ENCODE measurements at places on chromosomes 4 and X. TPM values are rescaled to one million over a fixed set of nuclear protein-coding genes. Genes with fewer than 3 reads are reported as not detected.
A peak's percentile ranks its signal among the peaks of the same experiment; 100 is the strongest.

DNA sequence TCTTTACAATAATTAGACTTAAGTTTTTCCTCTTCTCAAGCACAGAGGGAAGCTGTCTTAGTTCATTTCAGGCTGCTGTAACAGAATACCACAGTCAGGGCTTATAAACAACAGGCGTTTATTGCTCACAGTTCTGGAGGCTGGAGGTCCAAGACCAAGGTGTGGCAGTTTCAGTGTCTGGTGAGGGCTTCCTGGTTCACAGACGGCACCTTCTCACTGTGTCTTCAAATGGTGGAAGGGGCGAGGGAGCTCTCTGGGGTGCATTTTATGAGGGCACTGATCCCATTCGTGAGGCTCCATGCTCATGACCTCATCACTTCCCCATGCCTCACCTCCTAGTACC lies 115.7 kb upstream of the MXRA5 start:
- no peak for DNase-seq

- DNase-seq = no peak
Measured at GRCh38 chr4:105050896-105051295, 95.8 kb upstream of the TET2 start.

GRCh38 chr4:174538123-174538875 lies 16.0 kb upstream of the HPGD start:
- DNase-seq = no peak

- DNase-seq = no peak
Measured at GRCh38 chrX:132676561-132677186, 187.8 kb upstream of the MBNL3 start.

DNA sequence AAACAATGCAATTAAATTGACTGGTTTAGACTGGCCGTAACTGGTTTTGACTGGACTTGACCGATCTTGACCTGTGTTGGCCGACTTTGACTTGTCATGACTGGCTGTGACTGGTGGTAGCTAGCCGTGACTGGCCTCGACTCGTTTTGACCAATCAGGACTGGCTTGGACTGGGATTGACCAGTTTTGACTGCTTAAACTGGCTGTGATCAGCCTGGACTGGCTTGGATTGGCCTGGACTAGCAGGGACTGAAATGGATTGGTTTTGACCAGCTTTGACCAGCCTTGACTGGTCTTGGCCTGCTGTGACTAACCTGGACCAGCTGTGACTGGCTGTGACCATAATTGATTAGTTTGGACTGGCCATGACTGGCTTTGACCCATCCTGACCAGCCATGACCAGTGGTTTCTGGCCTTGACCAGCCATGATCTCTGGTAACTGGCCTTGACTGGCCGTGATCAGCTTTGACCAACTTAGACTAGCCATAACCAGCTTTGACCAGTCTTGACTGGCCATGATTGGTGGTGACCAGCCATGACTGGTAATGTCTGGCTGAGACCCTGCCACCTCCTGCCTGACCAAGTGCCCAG lies 13.1 kb downstream of the SUV39H1 start:
- no peak for DNase-seq

DNA sequence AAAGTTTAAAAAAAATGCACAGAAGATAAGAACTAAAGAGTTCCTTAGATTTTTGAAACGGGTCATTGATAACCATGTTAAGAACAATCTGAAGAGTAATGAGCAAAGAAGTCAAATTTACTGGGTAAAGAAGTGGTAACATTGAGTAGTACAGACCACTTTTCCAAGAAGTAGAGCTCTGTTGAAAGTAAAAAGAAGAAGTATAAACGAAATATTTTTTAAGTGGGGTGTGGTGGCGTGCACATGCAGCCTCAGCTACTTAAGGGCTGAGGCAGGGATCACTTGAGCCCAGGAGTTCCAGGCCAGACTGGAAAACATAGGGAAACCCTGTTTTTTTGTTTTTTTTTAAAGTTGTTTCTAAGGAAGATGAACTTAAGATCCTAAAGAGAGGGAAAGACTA lies 68.5 kb downstream of the UBA6 start:
- no peak for DNase-seq

DNA sequence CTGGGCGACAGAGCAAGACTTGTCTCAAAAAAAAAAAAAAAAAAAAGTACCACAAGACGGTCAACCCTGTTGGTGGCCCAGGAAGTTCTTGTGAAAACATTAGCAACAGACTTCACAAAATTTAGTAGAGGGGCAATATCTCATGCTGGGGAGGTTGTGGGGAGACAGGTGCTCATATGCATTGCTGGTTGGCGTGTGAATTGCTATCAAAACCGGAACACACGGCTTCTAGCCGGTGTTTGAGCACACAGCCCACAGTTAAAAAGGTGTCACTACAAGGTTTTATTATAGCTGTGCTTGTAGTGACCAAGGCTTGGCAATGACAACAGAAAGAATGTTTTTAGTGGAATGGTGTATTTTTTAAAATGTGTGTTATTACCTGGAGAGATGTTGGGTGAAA lies 41.8 kb downstream of the SMS start:
- no peak for DNase-seq

- no peak for DNase-seq
Measured at GRCh38 chr4:131566026-131566425, 1583.1 kb upstream of the PCDH10 start.

GRCh38 chr4:21811565-21811964 lies 137.0 kb downstream of the KCNIP4 start:
- DNase-seq = peak; percentile 52

- no peak for DNase-seq
Measured at GRCh38 chr4:152956650-152957436, 20.7 kb downstream of the FHDC1 start.

- DNase-seq = no peak
Measured at GRCh38 chr4:149202117-149202516, 613.5 kb downstream of the IQCM start.

- no peak for DNase-seq
Measured at GRCh38 chr4:88297725-88298454, 13.5 kb upstream of the PPM1K start.

- no peak for DNase-seq
Measured at GRCh38 chr4:114093221-114093715, 113.8 kb upstream of the ARSJ start.

DNA sequence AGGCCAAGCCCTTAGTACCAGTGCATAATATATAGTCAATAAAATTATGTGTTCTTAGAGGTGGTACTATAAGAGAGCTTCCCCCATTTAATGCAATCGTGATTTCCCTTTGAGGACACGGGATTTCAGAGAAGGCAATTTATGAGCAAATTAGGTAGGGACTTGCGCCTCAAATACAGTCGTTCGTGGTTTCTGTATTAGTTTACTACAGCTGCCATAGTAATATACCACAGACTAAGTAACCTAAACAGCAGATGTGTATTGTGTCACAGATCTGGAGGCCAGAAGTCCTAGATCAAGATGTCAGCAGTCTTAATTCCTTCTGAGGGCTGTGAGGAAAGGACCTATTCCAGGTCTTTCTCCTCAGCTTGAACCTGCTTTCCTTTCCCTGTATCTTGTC lies 1.5 kb upstream of the PUDP start:
- no peak for DNase-seq

- no peak for DNase-seq
Measured at GRCh38 chrX:585115-585808, 45.3 kb upstream of the SHOX start.

GRCh38 chr4:56680266-56680665 lies 830 bp downstream of the HOPX start:
- no peak for DNase-seq

PASD1 gene
- total RNA-seq = not detected

CT45A3 gene
- not detected for total RNA-seq

RASGEF1B gene
- 1.0 TPM for total RNA-seq

SUPT20HL1 gene
- total RNA-seq = not detected

SUPT20HL2 gene
- total RNA-seq = not detected

BMPR1B gene
- 2.0 TPM for total RNA-seq

All from epithelial cell of proximal tubule (primary cell).